ENCODE measurements at places on chromosomes 1 and 21.

- DNase-seq: no peak
Observed at GRCh38 chr1:230401101-230401500, 25.0 kb downstream of the PGBD5 start.

GRCh38 chr21:31673321-31673912 is 13.9 kb downstream of the SOD1 start:
- no peak for DNase-seq

DNA sequence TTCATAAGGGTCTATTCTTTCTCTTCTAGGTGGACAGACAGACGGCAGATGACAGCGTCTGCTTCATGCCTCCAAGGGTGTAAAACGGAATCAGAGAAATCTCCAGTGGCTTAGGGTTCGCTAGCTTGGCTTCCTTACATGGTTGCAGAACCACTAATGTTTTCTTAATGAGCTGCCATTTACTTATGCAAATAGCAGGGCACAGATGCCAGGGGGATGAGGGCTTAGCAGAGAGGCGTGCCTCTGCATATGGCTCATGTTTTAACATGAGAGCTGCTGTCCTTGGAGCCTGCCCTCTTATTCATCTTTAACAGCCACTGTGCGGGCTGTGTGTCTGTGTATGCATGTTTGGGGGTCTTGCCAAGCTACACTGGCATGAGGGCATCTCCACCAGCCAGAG is 119.6 kb downstream of the IER5 start:
- no peak for DNase-seq

- DNase-seq: no peak
Observed at GRCh38 chr1:36208978-36209703, 15.1 kb upstream of the THRAP3 start.

DNA sequence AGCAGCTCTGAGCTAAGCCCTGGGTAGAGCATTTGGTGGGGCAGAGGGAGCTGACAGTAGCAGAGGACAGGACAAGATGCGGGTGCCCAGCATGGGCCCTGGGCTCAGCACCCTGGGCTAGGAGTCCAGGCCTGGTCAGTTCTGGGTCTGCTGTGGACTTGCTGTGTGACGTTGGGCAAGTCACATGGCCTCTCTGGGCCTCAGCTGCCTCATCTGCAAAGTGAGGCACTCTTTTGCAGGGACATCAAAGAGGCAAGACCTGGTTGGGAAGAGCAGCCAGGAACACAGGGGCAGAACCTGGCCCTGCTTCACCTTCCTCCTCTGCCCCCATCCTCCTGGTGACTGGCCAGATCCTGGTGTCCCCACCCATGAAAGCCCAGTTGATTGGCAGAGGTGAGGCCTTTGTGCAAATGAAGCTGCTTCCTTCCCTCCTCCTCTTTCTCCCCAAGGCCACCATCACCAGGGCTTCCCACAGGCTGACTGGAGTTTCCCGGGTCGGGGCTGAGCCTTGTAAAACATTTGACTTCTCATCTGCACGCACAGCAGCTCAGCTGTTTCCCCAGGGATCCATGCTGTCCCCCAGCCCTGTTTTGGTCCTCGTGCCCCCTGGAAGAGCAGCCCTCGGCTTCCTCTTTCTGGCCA is 350.5 kb downstream of the MATN1 start:
- no peak for DNase-seq

DNA sequence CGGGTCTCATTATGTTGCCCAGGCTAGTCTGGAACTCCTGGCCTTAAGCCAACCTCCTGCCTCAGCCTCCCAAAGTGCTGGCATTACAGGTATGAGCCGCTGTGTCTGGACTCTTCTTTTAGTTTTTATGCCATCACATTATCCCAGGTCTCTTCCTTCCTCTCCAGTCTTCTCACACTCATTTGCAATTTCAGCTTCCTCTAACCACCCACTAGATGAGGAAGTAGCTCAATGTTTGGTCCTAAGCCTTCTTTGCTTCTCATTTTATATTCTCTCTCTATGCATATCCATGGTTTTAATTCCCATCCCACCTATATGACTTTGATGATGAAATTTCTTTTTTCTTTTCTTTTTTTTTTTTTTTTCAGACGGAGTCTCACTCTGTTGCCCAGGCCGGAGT is 3.1 kb upstream of the ZBTB8A start:
- DNase-seq: no peak

All from activated effector memory CD4-positive, alpha-beta T cell treated with anti-CD3 and anti-CD28 coated beads, Interleukin-2, amount 50 U/mL, for 16 hours (primary cell).